ENCODE measurements at places on chromosomes 12 and 14. TPM values are rescaled to one million over a fixed set of nuclear protein-coding genes. Genes with fewer than 3 reads are reported as not detected.
A peak's percentile ranks its signal among the peaks of the same experiment; 100 is the strongest.

The CEBPE gene
- total RNA-seq: not detected

The SLC35E3 gene
- total RNA-seq: 6.5 TPM

The KLRF1 gene
- total RNA-seq: 0.55 TPM

The CRACR2A gene
- total RNA-seq: 72.5 TPM

The C3AR1 gene
- total RNA-seq: 2.8 TPM

The CCDC196 gene
- total RNA-seq: 2.1 TPM

The KCNK10 gene
- 2.0 TPM for total RNA-seq

The PTHLH gene
- not detected for total RNA-seq

The HHIPL1 gene
- total RNA-seq: 3.2 TPM

The KRT73 gene
- not detected for total RNA-seq

- no peak for DNase-seq
Measured at GRCh38 chr12:86683568-86684304, 427.5 kb upstream of the MGAT4C start.

DNA sequence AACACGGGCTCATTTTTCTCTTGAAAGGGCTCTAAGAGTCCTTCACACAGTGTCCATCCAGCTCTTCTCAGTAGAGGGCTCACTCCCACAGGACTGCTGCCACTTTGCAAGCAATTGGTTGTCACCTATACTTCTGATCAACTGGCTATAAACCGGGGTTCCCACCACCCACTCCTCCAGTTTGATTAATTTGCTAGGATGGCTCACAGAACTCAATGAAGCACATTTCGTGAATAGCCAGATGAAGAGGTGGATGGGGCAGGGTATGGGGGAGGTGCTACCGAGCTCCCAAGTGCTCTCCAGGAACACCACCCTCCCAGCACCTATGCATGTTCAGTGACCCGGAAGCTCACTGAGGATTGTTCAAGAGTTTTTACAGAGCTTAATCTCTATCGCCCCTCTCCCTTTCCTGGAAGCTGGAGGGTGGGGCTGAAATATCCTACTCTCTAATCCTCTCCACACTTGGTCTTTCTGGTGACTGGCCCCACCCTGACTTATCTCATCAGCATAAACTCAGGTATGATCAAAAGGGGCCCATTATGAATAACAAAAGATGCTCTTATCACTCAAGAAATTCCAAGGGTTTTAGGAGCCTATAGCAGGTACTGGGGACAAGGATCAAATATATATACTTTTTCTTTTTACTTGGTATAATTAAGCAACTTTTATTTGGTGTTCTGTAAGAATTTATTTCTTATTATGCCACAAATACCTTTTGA lies 13.9 kb upstream of the EGLN3 start:
- DNase-seq: no peak

DNA sequence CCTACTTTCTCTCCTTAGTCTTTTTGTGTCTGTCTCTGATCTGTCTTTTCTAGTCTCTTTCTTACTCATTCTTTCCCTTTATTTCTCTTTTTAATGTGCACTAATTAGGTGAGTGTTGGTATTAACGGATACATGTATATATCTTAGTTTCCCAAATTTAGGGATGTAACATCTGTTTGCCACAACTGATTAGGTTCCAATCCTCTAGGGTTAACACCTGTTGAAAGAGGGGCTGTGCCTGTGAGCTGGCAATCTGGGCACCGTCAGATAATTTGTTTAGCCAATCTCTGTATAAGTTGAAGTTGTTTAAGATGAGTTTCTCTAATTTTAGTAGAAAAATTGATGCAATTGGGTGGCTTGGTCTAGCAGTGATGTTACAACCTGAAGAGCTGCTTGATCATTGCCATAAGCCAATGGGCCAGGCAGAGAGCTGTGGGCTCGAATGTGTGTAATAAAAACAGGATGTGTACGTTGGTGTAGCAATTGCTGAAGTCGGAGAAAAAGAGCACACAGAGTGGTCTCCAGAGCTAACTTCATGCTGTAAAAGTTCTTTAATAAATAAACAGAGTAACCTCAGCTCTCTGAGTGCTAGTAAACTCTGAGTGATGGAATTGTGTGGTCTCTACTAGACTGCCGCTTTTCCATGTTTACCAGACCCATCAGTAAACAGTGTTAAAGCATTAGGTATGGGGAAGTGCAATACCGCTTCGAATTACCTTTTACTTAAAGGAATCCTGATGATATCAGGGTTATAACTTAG lies 18.3 kb upstream of the LYZ start:
- no peak for DNase-seq

GRCh38 chr12:122687086-122687485 lies 16.1 kb downstream of the HCAR2 start:
- peak; percentile 71 for DNase-seq

GRCh38 chr12:19431407-19432308 lies 7.6 kb upstream of the AEBP2 start:
- DNase-seq: no peak

- no peak for DNase-seq
Measured at GRCh38 chr12:27968972-27969623, 3.4 kb downstream of the PTHLH start.

DNA sequence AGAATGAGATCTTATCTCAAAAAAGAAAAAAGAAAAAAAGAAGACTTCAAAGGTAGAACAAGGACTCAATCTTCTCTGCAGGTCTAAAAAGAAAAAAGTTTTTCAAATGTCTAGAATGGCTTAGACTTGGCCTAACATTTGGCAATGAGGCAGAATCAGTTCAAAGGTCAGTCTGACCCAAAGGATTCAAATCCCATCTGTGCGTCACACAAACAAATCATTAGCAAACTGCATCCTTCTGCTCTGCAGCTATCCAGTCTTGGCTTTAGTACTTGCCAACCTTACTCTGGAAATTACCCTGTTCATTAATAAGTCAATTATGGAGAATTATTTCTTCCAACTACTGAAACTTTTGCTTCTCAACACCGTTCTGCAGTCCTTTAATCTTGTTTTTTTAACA lies 3.1 kb downstream of the YAF2 start:
- no peak for DNase-seq

DNA sequence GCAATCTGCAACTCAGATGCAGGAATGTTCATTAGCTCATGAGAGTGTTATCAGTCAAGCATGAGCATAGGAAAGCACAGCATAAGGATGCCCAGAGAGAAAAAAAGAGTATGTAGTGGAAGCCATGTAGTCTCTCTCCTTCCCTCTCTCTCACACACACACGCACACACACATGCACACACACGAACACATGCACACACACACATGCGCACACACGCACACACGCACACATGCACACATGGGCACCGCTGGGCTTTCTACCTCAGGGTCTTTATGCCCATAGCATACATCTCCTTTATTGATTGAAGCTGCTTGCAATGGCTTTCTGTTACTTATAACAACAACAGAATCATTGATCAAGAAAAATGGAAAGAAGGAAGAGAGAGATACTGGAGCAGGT lies 240.9 kb downstream of the ETNK1 start:
- no peak for DNase-seq

DNA sequence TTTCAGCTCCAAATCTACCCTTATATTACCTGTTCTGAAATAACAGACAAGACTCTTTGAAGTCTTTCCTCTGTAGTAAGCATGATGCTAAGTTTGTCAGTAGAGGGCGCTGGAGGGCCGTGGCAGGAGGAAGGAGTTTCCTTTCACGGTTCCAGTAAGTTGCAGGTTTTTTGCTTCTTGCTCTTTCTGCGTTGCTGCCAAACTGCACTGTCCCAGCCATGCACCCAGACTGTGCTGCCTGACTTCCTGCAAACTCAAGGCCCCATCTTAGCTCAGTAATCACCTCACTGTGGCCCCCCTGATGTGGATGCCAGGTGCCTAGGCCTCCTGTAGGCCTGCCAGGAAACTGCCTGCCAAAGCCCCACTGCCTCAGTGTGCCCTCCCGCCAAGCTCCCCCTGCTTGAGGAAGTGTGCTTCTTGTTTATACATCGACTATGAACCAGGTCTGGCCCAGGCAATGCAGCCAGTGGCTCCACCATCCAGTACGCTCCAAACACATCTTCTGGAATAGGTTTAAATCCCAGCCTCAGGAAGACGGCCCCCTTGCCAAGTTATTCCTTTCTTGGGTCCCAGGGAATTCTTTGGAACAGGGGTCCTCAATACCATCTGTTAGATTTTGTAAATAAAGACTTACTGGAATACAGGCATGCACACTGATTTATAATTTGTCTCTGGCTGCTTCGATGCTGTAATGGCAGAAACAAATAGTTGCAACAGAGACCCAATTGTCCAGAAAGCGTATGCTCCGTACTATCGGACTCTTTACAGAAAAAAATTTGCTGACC lies 193.7 kb upstream of the LRIG3 start:
- peak; percentile 57 for DNase-seq

DNA sequence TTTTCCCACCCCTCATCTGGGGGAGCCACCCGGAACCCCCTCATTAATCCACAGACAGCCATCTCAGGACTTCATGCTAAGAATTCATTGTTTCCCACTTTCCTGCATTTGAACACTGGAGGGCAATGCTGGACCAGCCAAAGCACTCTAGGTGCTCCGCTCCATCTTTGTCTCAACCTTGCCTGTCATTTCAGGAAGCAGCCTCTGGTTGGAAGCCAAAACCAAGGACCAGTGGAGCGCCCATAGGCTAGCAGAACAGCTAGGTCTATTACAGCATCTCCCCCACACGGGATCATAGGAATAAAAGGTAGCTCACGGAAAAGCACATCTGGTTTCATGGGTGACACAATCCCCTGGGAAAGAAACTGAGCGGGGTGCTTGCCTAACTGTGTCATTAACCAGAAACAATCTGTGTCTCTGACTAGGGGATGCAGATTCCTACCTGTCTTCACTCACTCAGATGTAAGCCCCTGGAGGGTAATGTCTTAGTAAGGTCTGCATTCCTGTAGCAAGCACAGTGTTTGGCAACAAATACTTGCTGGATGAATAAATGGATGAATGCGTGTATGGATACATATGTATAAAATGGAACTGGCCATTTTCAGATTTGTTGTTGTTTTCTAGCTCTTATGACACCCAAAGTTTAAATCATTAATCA lies 197.0 kb downstream of the DAD1 start:
- DNase-seq: no peak

DNA sequence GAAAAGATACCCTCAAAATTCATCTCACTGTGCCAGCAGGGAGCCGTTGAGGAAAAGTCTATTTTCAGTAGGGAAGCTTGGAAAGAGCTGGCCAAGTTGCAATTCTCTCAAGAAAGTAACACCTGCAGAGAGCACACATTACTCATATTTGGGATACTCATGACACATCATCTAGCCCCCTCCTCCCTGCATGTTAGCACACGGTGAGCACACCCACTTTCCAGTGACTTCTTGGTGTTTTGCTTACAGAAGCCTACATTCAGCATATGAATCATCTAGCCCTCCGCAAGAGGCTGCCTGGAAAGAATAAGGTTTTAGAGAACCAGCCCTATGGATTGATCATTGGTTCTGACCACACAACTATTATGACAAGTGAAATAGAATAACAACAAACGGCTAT lies 124.5 kb downstream of the PTPRO start:
- no peak for DNase-seq

DNA sequence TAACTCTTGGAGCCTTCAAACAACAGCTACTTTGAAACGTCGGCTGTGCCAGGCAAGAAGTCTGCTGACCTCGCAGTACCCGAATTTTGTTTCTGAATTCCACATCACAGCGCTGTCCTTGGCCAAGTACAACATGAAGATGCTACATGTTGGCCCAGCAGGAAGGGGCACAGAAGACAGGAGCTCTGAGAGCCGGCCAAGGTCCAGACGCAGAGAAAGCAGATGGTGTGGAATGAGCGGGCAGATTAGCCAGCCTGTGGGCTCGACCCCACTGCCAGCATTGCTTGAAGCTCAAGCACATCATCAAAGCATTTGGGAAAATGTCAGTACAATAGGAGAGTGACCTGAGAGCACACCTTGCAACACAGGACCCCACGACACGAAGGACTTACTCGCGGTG lies 64.5 kb downstream of the FZD10 start:
- no peak for DNase-seq

DNA sequence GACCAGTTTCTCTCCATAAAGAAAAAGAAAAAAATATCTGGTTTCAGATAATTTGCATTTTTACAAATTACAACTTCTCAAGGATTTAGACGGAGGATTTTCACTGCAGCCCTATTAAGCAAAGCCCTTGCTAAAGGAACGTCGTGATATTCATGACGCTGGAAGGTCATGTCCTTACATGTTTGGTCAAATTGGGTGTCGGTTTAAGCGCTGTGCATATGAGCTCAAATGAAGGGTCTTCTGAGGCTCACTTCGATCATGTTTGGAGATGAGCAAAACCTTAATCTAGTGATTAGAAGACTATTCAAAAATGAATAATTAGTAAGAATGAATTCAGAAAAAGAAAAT lies 67.3 kb upstream of the USP15 start:
- no peak for DNase-seq

GRCh38 chr14:79740066-79740601 lies 471.2 kb downstream of the DIO2 start:
- DNase-seq: no peak

GRCh38 chr12:86122846-86123468 lies 133.2 kb downstream of the MGAT4C start:
- DNase-seq: no peak

Data from mucosa of descending colon (tissue), 3 donors.